ENCODE measurements at places on chromosomes 2 and 18. TPM values are rescaled to one million over a fixed set of nuclear protein-coding genes. Genes with fewer than 3 reads are reported as not detected.

Gene EIF4E2
- polyA plus RNA-seq: 63.2 TPM

DNA sequence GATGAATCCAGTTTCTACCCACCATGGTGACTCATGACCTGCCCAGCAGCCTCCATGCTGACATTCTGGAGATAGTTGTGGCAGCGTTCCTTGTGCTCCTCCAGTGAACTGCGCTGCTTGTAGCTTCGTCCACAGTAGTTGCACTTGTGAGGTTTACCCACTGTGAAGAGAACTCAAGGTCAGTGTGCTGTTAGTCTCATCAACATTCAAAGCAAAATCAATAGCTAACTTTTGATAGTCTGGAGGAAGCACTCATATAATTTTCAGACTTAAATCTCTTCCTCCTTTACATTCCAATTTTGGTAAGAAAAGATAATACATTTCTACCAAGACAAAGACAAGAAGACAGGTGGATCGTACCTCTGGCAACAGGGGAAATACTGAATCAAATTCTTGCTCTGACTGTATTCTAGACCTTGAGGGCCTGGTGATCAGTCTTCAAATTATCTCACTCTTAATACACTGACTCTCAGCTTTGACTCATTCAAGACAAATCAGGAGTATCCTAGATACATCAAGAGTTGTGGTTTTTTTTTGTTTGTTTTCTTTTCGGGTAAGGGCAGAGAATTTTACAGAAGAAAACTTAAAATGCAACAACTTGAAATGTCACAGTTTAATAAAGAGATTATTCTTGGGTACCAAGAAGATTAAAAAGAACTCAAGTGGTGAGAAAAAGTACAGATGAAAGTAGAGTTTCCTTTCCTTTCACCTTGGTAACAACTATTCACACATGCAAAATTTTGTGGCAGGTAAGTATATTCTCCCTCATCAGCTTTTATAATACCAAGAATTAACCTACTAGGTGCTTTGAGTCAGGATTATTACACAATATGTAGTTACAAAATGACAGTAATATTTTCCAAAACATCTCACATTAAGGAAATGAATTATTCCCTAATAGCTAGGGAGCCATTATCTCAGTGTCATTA lies 129.2 kb downstream of the IKZF2 start:
- DNase-seq: no peak

DNA sequence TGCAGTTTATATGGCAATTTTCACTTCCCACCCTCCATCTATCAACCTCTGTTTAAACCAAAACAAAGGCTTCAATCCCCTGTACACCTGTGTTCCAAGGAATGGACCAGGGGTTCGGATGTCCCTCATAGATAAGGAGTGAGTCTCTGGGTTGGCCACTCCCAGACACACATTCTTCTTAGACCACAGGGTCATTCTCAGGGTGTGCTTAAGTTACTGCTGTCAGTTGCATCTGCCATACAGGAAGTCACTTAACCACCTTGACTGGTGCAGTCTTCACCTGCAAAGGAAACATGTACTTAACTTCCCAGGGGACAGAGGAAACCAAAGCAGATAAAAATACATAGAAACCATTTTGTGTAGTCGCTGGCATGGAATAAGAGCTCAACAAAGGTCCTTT lies 151.0 kb upstream of the NDUFV2 start:
- no peak for DNase-seq

GRCh38 chr18:49178321-49178720 lies 227.6 kb upstream of the SMAD7 start:
- no peak for DNase-seq

GRCh38 chr2:10957391-10957790 lies 45.7 kb downstream of the KCNF1 start:
- DNase-seq: no peak

Gene CGREF1
- 1.0 TPM for polyA plus RNA-seq

- DNase-seq: no peak
Measured at GRCh38 chr18:62324917-62325805, at the start of gene TNFRSF11A. TNFRSF11A (plus strand) TSS chr18:62325310; CDS start chr18:62325353, 43 bp downstream.

GRCh38 chr2:213199871-213200270 lies 48.5 kb upstream of the IKZF2 start:
- DNase-seq: no peak

DNA sequence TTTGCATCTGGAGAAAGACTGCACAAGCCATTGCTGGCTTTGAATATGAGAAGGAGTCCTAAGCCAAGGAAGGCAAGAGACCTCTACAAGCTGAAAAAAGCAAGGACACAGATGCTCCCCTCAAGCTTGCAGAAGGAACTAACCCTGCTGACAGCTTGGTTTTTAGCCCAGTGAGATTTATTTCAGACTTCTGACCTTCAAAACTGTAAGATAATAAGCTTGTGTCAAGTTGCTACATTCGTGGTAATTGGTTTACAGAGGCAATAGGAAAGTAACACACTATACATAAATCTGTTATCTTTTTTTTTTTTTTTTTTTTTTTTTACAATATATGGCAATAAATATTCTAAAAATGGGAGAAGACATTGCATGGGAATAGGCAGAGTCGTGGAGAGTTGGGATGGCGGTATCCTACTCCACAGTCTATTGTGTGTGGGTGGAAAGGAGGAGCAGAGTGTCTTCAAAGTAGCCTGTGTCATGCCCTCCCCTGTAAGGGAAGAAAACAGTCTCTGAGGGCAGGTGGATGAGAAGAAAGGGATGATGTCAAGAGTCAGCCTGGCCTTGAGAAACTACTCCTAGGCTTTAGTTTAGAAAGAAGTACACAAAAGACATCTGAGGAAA lies 196.9 kb downstream of the THSD7B start:
- DNase-seq: no peak

DNA sequence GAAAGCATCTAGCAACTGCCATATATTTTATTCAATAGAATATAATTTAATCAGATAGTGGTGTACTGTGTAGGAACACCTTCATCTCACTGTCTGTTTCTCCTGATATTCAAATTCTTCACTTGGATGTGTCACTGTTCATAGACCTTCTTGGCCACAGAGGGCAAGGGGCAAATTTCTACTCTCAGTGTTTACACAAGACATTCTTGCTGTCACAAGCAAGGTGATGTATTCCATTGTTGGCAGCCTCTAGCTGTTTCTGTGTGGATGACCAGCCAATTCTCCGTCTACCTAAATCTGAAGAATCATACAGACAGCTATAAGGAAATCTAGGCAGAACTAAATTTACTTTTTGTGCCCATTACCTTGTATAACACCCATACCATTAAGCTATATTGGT lies 948.3 kb downstream of the CNTNAP5 start:
- DNase-seq: no peak

DNA sequence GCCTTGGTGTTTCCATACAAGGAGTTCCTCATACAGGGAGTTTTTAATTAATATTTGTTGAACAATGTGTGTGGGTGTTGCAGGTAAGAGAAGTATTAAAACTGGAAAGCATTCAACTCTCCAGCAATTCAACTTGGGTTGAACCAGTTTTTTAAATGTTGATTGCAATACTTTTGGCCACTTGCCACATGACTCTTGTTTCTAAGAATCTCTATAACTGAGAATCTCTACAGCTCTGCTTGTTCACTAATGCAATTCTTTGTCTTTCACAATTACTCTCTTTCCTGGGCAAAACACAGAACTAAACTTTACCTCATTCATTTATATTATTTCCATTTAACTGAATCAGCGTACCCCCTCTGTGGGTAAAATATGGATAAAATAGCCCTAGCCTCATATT lies 429.4 kb downstream of the ARHGAP15 start:
- no peak for DNase-seq

All from urinary bladder (tissue), 4 donors.